ENCODE measurements at places on chromosomes 2 and 18.

DNA sequence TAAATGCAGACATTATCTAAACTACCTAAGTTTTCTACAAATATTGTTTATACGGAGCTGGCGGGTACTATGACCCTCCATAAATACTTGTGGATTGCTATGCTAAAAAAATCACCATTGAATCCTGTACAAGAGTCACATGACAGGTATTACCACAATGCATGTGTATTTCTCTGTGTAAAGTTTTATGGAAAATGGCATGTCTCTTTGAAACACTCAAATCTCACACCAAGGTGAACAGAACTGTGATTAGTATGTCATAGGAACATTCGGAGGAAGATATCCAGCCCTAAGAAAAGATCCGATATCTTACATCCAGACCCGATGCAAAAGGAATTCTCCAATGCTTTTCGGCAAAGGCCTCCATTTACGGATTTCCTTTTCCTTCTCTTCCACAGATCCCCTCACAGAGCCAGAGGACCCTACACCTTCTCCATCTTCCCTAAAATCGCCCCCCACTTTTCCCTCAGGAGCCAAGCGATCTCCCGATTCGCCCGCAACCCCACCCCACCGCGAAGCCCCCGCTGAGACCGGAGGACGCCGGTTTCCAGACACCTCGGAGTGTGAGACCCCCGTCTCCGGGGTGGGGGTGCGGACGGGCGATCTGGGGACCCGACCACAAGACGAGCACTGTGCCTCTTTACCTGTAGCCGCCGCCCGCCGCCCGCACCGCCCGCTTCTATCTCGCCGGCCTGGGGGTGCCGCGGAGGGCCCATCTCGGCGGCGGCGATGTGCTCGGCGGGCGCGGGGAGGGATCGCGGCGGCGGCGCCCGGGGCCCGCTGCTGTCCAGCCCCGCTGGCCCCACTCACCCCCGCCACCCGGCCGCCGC lies 1.2 kb downstream of the SAP130 start:
- DNase-seq = peak; percentile 2

DNA sequence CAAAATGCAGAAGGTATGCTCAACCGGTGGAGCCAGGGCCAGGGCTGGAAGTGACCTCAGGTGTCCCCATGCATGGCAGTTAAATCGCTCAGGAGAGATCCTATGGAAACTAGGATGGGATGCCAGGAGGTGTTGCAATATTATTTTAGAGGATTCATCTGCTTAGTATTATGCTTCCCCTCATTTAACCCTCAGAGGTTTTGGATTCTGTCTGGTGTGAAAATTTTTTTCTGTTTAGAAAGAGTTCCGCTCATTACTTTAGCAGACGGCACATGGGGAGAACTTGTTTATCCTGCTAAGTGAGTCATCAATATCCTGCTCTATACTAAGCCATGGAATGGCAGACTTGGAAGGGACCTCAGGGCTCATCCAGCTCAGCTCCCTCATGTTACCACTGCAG lies 42.5 kb downstream of the TRIB2 start:
- no peak for DNase-seq

DNA sequence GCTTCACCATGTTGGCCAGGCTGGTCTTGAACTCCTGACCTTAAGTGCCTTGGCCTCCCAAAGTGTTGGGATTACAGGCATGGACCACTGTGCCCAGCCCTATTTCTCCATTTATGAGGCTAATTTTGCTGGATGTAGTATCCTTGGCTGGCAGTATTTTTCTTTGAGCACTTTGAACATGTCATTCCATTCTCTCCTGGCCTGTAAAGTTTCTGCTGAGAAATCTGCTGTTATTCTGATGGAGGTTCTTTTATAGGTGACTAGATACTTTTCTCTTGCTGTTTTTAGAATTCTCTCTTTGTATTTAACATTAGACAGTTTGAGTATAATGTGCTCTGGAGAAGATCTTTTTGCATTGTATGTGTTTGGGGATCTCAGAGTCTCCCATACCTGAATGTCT lies 9.1 kb downstream of the RFTN2 start:
- DNase-seq = no peak

DNA sequence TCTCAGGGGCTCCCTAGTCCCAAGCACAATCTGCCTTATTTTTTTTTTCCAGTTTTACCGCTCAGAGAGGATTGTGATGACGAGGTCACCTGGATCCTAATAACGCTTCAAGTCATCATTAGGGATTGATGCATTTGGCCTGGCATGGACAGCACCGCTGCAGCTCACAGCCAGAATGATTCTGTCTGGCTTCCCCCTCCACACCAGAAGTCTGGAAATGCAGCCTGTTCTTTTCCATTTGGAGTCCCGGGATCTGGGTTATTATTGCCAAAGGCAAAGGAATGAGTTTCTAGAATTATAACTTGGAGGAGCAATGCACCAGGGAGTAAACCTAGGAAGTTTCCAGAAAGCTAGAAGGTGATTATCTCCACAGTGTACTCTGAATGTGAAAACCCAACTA lies 81.1 kb upstream of the TAF1B start:
- no peak for DNase-seq

GRCh38 chr2:134491022-134491421 lies 227.8 kb downstream of the TMEM163 start:
- DNase-seq = no peak

- DNase-seq = no peak
These were observed 219.3 kb upstream of the TNP1 start for GRCh38 chr2:217079165-217079564.

DNA sequence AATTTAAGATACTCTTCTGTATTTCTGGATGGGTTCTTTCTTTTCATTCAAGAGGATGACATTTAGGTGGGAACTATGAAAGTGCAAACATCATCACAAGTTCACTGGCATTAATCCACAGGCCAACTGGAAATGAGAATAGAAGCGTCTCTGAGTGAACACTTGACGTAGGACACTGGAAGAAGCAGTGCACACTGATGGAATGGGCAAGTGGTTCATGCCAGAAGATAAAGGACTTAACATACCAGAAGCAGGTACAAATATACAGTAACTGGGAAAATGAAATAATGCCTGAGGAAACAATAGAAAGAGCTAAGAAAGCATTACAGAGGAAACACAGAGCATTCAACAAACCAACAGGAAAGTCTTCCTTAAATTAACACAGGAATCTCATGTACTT lies 120.9 kb upstream of the CCDC195 start:
- DNase-seq = no peak

- DNase-seq = peak; percentile 80
These were observed 17.6 kb upstream of the CD28 start for GRCh38 chr2:203688798-203689197.

DNA sequence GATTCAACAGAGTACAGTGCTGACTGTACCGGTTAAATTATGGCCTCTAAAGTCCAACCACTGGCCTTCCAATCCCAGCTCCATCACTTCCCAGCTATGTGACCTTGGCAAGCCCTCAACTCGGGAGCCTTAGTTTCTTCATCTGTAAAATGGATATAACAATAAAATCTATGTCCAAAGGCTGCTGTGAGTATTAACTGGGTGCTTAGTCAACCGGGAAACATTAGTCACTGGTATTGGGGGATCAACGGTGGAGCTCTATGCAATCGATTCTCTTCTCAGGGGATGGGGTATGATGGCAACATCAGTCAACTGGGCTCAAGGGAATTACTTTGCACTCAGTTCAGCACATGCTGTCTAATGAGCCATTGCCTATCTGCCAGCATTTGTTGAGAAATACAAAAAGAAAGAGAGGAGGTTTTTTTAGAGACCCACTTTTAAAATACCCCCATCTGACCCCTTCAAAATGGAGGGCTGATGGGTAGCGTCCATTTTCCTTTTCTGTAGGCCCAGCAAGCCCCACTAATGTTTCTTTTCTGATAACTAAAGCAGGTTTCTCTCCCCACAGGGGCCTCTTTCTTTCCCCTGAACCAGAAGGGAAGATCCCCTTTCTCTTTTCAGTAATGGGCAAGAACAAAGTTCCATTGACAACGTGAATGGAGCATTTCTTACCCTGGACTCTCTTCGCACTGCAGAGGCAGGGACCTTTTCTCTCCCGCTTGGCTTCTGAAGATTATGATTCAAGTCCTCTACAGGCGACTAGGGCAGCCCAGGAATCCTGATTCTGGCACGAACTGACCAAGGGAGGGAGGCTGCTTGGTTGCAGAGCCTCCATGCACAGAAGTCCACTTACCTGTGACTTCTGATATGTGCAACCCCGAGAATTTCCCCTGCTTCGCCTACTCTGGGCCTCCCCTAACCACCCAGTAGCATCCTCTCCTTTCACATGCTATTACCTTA lies 8.7 kb upstream of the AGFG1 start:
- peak; percentile 64 for DNase-seq

- no peak for DNase-seq
These were observed 115.9 kb upstream of the TWIST2 start for GRCh38 chr2:238731961-238732360.

DNA sequence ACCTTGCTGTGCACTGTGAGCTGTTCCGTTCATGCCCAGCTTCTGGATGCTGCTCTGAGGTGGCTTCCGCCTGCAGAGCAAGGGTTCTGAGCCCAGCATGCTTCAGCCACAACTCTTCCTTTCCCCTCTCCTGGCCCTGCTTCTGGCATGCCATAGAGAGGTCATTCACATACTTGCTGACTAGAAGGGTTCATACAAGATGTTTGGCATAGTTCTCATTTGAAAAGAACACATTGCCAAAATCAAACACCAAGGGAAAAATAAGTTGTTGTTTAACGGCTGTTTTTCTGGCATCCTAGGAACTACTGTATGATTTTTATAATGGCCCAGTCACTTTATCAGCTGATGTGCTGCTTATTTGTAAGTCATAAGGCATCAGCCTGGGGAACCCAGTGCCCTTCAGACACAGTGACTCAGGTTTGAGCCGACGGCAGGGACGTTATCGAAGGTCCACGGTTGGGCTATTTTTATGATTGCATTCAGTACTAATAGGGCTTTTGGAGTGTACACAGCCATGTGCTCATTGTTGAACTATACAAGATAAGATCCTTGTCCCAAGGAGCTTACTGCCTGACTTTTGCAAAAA lies 53.9 kb upstream of the CTAGE1 start:
- DNase-seq = no peak

DNA sequence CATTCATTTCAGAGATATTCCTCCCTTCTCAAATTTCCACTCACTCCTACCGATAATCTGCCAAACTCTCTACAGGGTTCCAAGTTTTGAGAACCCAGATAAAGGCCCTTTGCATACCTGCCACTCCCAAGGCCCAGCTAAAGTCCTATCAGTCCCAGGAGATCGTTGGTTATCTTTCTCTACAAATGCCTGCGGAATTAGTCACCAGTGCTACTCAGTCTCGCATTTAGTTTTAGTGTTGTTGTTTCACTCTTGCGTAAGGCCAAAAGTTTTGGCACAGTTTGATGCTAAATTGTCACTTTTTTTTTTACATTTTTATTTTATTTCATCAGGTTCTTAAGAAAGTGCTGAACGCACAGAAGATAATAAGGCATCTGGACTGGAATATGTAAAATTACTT lies 29.2 kb upstream of the SETBP1 start:
- no peak for DNase-seq

DNA sequence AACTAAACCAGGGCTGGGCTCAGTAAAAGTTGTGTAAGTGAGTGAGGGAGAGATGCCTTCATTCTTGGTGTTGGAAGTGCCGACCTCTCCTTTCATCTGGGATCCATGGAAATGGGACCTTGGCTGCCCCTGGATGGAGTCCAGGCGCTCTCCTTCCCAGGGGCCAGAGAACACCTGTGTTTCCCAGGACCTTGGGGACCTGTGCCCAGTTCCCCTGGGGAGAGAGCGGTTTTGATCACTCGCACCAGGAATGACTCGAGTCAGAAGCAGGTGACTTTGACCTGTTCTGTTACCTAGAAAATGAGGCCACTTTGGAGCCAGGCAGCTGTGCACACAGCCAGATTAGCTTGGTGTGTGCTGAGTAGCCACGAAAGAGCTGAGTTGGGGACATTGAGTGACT lies 97.3 kb downstream of the SH3BP4 start:
- DNase-seq = no peak

GRCh38 chr2:134736167-134736880 lies 17.5 kb upstream of the TMEM163 start:
- no peak for DNase-seq

DNA sequence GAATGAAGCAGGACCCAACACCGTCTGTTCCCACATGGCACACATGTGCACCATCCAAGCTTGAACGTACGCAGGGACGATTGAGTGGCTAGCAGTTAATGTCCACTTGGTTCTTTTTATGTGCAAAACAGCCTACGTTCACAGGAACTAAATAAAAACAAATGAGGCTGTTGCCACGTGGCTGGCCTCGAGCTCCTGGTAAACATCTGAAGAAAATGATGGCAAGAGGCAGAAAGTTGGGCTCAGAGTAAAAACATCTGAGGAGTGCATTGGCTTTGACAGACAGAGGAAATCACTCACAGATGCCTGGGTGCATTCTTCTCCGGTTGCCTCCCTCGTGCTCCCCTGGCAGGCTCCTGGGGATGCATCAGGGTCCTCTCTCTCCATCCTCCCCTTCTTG lies 177.9 kb downstream of the NRP2 start:
- no peak for DNase-seq

- no peak for DNase-seq
These were observed 691.8 kb upstream of the NRXN1 start for GRCh38 chr2:51723691-51724090.

- no peak for DNase-seq
These were observed 425.2 kb downstream of the METTL4 start for GRCh38 chr18:2146092-2146491.

DNA sequence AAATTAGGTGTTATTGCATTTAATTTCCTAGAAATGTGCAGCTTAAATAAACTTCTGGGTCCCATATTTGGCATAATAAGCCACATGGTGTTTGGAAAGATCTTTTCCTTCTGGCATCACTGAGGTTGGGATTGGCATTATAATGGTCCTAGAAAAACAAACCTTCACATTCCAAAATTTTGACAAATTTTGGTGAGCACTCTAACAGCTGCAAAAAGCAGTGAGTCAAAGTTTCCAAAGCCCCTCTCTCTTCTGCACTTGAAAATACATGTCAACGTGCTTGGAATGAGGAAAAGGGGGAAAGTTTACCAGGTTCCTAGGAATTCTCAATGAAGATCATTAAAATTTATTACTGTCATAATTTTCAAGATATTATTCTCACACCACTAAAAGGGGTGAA lies 77.8 kb upstream of the STK17B start:
- DNase-seq = no peak

GRCh38 chr18:61702007-61702406 lies 190.8 kb downstream of the RNF152 start:
- no peak for DNase-seq

- no peak for DNase-seq
These were observed 701.9 kb upstream of the LINC00305 start for GRCh38 chr18:64850791-64851190.

DNA sequence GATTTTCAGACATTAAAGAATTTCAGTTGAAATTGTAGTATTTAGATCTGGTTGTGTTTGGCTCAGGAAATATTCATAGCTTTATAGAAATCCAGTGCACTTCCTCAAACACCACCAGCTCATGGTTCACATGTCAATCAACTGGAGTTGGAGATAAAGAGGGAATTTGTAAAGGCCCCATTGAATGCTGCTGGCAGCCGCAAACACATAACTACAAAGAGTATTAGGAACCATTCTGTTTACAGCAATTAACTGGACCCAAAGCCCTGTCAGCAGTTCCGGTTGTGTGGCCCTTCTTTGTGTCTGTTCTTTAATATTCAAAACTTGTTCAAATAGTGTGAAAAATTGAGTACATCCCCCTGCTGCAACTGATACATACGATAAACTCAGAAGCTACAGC lies 107.4 kb upstream of the LRRTM4 start:
- no peak for DNase-seq
